ENCODE measurements at places on chromosomes 1 and 21.

DNA sequence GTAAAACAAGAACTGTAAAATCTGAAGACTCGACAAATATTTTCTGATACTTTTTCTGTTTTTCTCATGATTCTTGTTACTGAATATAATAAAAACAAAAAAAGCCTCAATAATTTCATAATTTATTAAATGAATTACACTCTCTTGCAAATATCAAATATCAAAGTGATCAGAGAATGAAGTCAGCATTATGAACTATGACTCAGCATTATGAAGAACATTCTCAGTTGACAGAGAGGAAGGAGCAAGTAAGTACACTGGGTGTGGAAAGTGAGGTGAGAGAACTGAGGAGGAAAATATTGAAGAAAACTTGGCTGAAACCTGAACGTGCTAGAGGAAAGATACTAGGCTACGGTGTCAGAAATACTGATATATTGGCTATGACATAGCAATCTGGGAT, 529.5 kb downstream of the KCNT2 start:
- DNase-seq = no peak

- DNase-seq = no peak
These were observed 44.8 kb upstream of the ARHGAP29 start for GRCh38 chr1:94282143-94282711.

GRCh38 chr1:180974236-180974635, 48.4 kb downstream of the STX6 start:
- DNase-seq = no peak

- DNase-seq = no peak
These were observed 480.0 kb downstream of the PTPRU start for GRCh38 chr1:29716306-29716705.

DNA sequence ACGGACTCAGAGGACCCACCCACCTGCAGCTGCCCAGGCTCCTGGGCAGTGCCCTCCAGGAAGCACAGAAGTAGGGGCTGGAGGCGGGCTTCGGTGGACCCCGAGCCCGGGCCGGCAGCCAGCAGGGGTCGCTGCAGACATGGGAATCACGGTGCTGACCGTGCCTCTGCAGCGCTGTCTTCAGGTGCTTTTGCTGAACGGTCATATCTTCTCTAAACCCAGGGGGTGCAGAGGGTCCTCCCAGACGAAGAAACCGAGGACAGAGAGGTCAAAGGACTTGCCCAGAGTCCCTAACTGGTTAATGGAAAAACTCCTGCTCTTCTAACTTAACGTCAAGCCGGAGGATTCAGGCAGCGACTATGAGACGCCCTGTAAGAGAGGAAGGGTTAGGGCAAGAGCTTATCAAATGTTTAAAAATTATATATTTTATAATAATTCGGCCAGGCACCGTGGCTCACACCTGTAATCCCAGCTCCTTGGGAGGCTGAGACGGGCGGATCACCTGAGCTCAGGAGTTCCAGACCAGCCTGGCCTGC, 21.5 kb upstream of the LEFTY2 start:
- DNase-seq = no peak

GRCh38 chr1:225755671-225756319, 21.8 kb upstream of the SRP9 start:
- no peak for DNase-seq

- DNase-seq = no peak
These were observed 91.7 kb downstream of the CDC14A start for GRCh38 chr1:100443811-100444571.

- DNase-seq = no peak
These were observed 7.7 kb upstream of the LAMB3 start for GRCh38 chr1:209659909-209660308.

- no peak for DNase-seq
These were observed 140.4 kb downstream of the ST6GALNAC5 start for GRCh38 chr1:77007675-77008074.

GRCh38 chr21:42257091-42257765, 38.3 kb downstream of the ABCG1 start:
- DNase-seq = no peak

DNA sequence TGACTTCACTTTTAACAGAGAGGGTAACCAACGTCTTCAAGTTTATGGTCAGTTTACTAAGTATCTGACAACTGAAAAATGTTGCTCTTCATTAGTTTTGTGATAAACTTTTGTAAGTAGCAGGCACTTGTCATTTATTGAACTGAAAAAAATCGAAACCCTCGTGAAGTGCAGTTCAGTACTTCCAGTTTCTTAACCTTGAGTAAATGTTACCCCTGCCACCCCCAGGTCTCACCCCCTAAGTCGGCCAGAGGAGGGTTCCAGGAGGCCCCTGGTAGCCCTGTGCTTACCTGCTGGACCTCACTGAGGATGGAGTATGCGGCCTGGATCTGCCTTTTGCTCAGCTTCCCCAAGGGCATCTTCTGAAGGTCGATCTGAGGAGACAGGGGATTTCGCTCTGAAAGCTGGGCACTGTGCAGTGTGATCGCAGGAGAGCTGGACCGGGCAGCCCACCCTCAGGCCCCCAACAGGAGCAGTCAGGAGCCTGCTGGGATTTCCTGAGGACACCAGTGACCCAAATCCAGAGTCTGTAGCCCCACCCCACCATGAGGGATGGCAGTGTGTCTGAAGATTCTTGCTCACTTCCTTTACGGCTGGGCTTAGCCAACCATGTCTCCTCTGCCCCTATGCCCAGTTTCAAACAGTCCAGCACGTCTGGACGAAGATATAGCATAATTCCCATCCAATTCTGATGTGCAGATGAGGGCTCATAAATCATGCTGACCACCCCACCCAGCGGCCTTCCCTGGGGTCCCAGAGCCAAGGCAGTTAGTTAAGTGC, 37.6 kb downstream of the PARP1 start:
- no peak for DNase-seq

DNA sequence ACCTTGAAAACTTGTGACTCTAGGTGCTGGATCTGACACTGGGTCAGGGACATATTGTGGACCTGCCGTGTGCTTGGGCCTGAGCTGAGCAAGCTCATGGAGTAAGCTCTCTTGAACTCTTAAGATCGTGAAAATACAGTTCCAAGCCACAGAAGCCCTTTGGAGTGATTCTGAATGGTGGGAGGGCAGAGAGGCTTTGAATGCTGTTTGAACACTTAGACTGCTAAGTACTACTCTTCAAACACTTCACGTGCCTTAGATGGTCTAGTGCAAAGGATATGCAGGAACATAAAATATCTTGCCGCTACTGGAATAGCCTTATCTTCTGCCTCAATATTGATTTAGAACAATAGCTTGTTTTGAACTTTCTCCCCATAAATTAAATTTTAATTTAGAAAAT, 21.6 kb downstream of the ROR1 start:
- DNase-seq = no peak

DNA sequence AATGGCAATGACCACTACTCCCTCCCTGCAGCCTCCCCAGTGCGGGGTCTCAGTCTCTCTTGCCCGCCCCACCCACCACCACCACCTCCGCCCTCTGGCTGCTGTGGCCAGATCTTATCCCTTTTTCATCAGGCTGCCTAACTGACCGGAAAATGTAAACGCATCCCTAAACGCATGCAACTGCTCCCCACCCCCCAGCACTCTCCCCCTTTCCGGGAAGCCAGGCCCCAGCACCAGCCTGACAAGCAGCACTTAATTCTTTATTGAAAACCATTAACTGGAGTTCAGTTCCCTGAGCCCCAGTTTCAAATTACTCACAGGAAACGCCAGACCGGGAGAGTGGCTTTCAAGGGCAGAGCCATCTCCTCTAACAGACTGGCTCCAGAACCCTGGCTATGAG, 147.7 kb downstream of the DMRTA2 start:
- DNase-seq = no peak

DNA sequence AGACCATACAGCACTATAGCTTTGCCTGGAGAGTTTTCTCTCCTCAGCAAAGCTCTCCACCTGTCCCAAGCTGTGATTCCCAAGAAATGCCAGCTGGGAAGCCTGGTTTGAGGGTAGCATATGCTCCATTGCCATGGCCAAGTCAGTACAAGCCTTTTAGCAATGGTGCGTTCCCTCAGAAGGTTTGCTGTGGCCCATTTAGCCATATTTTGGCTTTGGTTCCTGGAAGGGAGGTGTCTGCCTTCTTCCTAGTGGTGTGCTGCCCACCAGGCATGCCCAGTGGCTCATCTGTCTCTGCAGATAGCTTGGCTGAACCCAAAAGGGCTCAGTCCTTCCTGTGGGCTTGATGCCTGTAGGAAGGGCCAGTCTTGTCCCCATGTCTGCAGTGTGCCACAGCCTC, 32.4 kb downstream of the GALNT2 start:
- DNase-seq = no peak

GRCh38 chr1:156845055-156845952, 13.6 kb downstream of the INSRR start:
- DNase-seq = no peak

GRCh38 chr1:22105611-22106207, 37.2 kb downstream of the WNT4 start:
- DNase-seq = peak; percentile 23

GRCh38 chr1:178921499-178921898, 50.6 kb upstream of the ANGPTL1 start:
- no peak for DNase-seq

DNA sequence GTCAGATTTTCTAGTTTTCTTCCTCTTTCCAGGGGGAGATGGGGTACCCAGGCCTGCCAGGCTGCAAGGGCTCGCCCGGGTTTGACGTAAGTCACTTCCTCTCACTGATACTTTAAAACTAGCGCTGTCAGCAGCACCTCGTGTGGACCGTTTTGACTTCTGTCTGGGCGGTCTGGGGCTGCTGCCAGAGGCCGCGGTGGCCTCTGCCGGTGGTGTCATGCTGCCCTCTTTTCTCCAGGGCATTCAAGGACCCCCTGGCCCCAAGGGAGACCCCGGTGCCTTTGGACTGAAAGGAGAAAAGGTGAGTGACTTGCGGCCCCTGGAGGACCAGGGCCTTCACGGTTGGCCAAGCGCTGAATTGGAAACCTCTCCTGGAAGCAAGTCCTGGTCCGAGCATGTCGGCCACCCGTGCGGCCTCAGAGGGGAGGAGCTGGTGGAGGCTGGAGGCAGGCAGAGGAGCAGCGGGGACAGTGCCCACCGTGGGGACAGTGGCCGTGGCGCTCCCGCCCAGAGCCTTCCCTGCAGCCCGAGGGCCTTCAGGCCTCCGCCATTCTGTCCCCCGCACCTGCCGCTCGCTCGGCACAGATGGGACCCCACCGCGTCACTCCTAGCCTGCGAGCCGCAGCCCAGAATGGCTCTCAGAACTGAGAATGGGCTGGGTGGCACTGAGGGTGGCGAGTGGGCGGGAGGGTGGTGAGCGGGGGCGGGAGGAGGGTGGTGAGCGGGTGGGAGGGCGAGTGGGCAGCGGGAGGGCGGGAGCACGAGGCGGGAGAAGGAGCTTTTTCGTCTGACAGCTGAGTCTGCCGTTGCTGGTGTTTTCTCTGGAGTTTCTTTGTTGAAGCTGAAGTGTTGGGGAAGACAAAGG, 9.4 kb downstream of the COL6A1 start:
- no peak for DNase-seq

DNA sequence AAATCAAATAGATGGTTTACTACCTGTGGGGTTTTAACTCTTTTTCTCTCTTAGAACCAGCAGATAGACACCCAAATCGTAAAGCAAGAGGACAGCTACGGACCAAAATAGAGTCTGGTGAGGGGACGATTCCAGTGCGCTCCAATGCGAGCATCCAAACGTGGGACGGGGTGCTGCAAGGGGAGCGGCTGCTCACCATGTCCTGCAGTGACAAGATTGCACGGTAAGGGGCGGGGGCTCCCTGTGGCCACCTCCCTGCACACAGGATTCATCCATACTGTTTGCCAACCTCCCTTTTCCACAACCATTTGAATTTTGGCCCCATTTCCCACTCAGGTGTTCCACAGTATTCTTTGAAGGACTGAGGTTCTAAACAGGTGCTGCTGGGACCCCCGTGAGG, 102.8 kb downstream of the POFUT2 start:
- no peak for DNase-seq

DNA sequence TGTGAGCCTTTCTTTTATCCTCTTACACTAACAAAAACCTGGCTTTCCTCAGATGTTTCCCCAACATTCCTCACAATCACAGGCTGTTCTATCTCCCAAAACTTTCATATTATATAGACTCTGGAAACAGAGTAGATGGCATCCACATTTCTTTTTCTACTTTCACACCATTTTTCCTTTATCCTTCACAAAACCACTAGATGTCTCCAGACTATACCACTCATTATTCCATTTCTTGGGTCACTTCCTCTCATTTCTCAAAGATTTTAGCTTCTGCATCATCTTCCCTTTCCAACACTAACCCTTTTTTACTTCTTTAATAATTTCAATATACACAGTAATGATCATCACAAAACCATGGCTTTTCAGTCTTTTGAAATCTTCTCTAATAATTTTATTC, 286.0 kb upstream of the DEPDC1 start:
- DNase-seq = no peak

DNA sequence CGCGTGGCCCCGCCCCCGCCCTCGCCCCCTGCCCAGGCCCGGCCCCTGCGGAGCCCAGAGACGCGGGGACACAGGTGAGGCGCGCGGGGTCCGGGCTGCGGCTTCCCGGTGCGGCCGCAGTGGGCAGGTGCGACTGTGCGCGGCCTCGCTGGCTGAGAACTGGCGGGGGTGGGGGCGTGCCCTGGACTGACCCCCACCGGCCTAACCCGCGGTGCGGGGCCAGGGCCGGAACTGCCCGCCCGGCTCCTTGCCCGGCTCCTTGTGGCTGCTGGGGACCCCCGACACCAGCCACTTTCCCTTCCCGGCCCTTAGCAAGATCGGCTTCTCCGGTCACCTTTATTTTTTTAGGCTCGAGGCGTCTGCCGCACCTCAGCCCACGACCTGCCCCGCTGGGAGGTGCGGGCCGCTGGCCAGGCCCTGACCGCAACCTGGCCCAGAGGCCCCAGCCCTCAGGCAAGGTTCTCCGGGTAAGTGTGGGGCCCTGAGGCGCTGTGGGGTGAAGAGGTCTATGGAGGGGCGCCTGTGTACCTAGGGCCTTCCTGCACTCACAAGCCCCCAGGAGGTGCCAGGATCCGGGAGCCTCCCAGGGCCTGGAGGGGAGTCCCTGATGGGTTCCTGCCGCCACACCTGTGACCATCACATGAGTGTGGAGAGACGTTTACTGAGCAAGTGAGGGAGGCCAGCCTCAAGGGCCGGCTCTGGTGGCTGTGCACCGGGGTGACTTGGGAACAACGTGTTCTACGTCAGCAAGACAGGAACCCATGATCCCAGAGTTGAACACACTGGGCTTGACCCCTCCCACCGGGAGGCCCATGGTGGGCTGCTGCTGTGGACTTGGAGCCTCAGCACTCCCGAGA, at the start of gene SMIM1:
Gene SMIM1, plus strand, starts transcription at position 35 of the 857 bp plus-strand sequence. CDS start 2,625 bp downstream, outside the sequence.
- no peak for DNase-seq

- no peak for DNase-seq
These were observed 147.3 kb upstream of the VAMP3 start for GRCh38 chr1:7623842-7624241.
